ENCODE measurements at places on chromosomes 4 and X.

DNA sequence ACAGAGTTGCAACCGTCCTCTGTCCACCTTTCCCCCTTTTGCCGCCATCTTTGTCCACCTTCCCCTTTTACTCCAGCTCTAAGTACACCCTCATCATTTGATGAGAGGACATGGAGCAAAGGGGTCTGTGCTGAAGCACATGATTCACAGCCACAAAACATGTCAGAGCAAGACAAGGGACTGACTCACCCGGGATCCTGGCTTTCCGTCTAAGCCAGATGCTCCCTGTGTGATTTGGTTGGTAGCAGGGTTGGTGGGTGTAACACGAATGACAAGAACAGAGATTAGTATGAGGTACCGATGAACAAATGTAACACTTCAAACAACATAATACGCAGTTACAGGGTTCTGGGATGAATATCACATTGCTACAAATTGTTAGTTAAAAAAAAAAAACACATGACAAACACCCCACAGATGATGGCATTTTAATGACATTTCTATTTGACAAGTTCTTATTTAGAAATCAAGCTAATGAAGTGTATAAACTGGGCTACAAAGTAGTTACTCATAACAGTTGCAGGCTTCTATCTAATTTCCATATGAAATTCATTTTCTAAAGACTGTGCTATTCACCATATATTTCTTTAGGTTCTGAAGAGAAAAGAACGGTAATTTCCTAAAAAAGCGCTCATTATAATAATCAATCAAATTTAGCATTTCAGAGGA lies 71.4 kb upstream of the ETNPPL start:
- DNase-seq = no peak

GRCh38 chr4:140219567-140219966 lies 65.6 kb upstream of the MAML3 start:
- no peak for DNase-seq

GRCh38 chr4:103498161-103499070 lies 221.4 kb downstream of the TACR3 start:
- DNase-seq = no peak

DNA sequence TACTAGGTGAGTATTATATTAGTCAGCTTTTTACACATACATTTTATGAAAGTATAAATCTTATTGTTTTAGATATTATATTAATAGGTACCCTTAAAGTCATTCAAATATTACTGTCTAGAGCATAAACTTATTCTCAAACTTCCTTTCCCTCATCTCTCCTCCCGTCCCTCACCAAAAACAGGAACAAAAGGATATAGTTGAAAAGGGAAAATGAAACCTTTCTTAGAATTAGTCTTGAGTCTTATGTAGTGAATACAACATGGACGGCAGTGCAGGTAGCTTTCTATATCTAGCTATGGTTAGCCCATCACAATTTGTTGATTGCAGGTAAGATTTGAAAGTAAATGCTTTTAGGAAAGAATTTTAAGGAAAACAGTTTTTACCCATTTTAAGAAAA lies 65.6 kb downstream of the RBPJ start:
- no peak for DNase-seq

GRCh38 chr4:140115140-140115539 lies 38.8 kb downstream of the MAML3 start:
- no peak for DNase-seq

- DNase-seq = no peak
These were observed 30.5 kb upstream of the PRKX start for GRCh38 chrX:3743801-3744439.
